ENCODE measurements at places on chromosomes 1 and 21.

DNA sequence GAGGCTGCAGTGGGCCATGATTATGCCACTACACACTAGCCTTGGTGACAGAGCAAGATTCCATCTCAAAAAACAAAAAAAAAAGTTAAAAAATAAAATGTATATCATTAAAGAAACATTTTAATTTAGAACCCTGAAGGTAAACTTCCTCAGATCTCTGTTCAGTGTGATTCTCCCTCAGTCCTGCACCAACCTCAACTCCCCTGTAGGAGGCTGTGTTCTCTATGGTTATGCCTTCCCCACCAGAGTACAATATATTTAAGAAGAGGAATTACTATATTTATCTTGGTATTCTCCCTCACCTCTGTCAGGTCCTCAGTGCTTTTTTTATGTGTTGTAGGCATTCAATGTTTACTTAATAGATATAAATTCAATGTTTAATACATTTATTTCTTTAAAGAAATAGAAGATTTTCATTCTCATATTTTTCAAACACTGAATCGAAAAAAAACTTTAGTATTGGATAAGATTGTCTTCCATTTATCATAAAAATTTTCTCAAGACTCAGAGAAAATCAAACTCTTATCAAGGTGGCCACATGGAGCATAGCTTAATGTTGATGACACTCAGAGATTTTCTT, 4.8 kb upstream of the LRRC8B start:
- peak; percentile 35 for DNase-seq

GRCh38 chr1:204853436-204853835, 17.2 kb upstream of the NFASC start:
- no peak for DNase-seq

- DNase-seq, result peak; percentile 34
These were observed at the start of gene WNT2B for GRCh38 chr1:112508278-112509004. TSS of gene WNT2B (plus strand) at chr1:112508965. CDS start at chr1:112509263, 298 bp downstream.

GRCh38 chr1:232282498-232282897, 347.4 kb downstream of the SIPA1L2 start:
- DNase-seq, result no peak
